ENCODE measurements at places on chromosomes 5 and 9. TPM values are rescaled to one million over a fixed set of nuclear protein-coding genes. Genes with fewer than 3 reads are reported as not detected.

FAM170A gene
- not detected for total RNA-seq

BRD3OS gene
- 18.2 TPM for total RNA-seq

FUBP3 gene
- 46.6 TPM for total RNA-seq

ARRDC1 gene
- total RNA-seq: 54.4 TPM

GPR151 gene
- total RNA-seq: not detected

CORO2A gene
- total RNA-seq: 1.5 TPM

NUTM2G gene
- total RNA-seq: not detected

IFNA13 gene
- total RNA-seq: not detected

ZNF366 gene
- total RNA-seq: not detected

TXNDC8 gene
- total RNA-seq: not detected

WDR38 gene
- 0.13 TPM for total RNA-seq

PIP5KL1 gene
- total RNA-seq: 1.6 TPM

PCDHGA12 gene
- 0.03 TPM for total RNA-seq

EQTN gene
- not detected for total RNA-seq

DNAI1 gene
- total RNA-seq: 0.13 TPM

SLC25A2 gene
- not detected for total RNA-seq

Measured in A549 treated with Hydrocortisone at 1 μM for 4 hours (cell line).